ENCODE measurements at places on chromosomes 12 and 14. TPM values are rescaled to one million over a fixed set of nuclear protein-coding genes. Genes with fewer than 3 reads are reported as not detected.

Gene BEST3
- 0.74 TPM for total RNA-seq

Gene ARF3
- total RNA-seq, result 92.9 TPM

Gene PPP1R1A
- total RNA-seq, result 6.1 TPM

Gene CYP27B1
- 3.9 TPM for total RNA-seq

Gene AEBP2
- total RNA-seq, result 62.0 TPM

Gene XRCC3
- 41.1 TPM for total RNA-seq

Gene INSM2
- 2.3 TPM for total RNA-seq

Gene GPR162
- total RNA-seq, result 2.2 TPM

DNA sequence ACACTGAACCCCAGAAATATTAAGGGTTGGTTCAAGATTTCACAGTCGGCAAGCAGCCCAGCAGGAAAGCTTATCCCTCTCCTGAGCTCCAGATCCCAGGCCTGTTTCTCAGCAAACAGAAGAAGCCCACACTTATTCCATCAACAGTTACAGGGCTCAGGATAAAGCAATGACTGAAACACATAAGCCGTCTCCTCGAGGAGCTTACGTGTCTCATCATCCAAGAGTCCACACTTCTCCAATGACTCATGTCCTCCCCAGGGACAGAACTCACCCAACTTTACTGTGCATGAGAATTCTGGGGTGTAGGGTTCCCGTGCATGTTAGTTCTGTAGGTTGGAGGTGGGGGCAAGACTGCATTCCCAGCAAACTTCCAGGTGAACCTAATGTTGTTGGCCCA, 31.2 kb downstream of the GSC start:
- H3K27me3 ChIP-seq, result no peaks in the 10 kb centered on the region
- DNase-seq, result no peak
- no peak overlapping the region for H3K4me3 ChIP-seq
- no peaks in the 10 kb centered on the region for H3K36me3 ChIP-seq
- no peak overlapping the region for H3K27ac ChIP-seq

GRCh38 chr14:88838015-88838414, 13.6 kb downstream of the TTC8 start:
- no peak overlapping the region for H3K4me3 ChIP-seq
- H3K27ac ChIP-seq, result peak overlapping the region; percentile 59
- no peaks in the 10 kb centered on the region for H3K36me3 ChIP-seq
- peaks cover 30% of the 10 kb centered on the region for H3K4me1 ChIP-seq

GRCh38 chr14:74546416-74546815, 52.9 kb downstream of the ISCA2 start:
- no peak overlapping the region for H3K27ac ChIP-seq
- H3K27me3 ChIP-seq, result no peaks in the 10 kb centered on the region
- H3K4me1 ChIP-seq, result no peaks in the 10 kb centered on the region
- no peaks in the 10 kb centered on the region for H3K36me3 ChIP-seq
- DNase-seq, result no peak

DNA sequence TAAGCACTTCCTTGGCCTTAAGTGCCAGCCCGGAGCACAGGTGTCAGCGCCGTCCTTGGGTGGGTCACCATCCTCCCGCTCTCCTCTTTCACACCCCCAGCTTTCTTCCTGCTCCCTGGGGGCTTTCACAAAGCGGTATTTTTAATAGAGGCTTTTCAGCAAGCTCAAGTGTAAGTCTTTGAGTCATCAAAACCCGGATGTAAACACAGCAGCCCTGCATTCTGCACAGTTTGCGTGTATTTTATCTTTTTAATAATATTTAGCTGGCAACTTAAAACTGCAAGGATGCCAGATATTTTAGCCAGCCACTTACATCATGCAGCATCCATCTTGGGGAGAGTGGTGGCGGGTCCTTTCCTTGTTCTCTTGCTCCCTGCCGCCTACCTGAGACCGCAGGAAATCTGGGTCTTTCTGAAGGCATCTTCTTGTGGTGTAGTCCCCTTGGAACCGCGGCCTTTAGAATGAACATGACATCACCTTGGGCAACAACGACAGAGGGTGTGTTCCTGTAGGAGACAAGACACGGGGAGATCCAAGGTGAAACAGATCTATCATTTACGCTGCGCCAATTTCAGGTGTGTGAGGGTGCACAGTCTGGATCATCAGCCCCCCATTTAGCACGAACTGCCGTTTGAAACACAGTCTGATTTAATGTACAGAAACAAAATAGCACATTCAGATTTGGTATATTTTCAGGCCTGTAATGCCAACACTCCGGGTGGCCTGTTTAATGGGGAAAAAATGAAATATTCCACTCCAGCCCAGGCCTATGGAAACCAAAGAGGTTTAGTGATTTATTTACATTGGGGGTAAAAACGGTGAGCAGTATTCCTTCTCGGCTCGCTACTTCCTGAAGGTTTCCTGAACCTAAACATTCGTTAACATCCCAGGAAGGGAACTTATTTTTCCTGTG, 12.5 kb upstream of the IRF2BPL start:
- peaks cover 90% of the 10 kb centered on the region for H3K4me1 ChIP-seq
- no peak for DNase-seq
- H3K36me3 ChIP-seq, result no peaks in the 10 kb centered on the region
- H3K27ac ChIP-seq, result peak overlapping the region; percentile 92
- H3K27me3 ChIP-seq, result no peaks in the 10 kb centered on the region
- H3K4me3 ChIP-seq, result peak overlapping the region; percentile 37

GRCh38 chr12:31832740-31833729, 104.2 kb upstream of the AMN1 start:
- H3K4me3 ChIP-seq, result no peak overlapping the region
- H3K36me3 ChIP-seq, result no peaks in the 10 kb centered on the region
- no peaks in the 10 kb centered on the region for H3K27me3 ChIP-seq
- H3K4me1 ChIP-seq, result no peaks in the 10 kb centered on the region

DNA sequence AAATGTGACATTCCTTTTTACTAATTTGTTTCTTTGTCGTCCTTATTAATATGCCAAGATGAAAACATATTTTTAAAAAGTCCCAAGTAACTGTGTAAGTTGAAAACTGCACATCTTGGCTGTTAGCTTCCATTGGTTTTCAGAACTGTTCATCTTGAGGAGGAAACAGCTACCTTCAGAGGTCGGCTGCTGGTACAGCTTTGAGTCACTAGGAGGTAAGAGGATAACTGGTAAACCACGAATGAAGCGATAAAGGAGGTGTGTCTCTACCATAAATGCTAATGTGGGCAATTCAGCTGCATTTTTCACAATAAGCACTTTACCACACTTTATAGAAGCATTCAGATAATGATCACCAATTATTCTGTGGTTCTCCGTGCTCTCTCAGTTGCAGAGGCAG, 137.5 kb upstream of the KRAS start:
- H3K36me3 ChIP-seq, result no peaks in the 10 kb centered on the region
- H3K4me3 ChIP-seq, result no peak overlapping the region
- no peak for DNase-seq
- no peaks in the 10 kb centered on the region for H3K27me3 ChIP-seq
- H3K4me1 ChIP-seq, result no peaks in the 10 kb centered on the region

- H3K4me1 ChIP-seq, result peaks cover 9% of the 10 kb centered on the region
- H3K27me3 ChIP-seq, result no peaks in the 10 kb centered on the region
- DNase-seq, result no peak
- H3K27ac ChIP-seq, result no peak overlapping the region
- H3K36me3 ChIP-seq, result no peaks in the 10 kb centered on the region
These were observed 17.5 kb downstream of the MTRFR start for GRCh38 chr12:123250471-123251383.

- H3K36me3 ChIP-seq, result no peaks in the 10 kb centered on the region
- H3K27ac ChIP-seq, result no peak overlapping the region
- DNase-seq, result no peak
- H3K4me3 ChIP-seq, result peak overlapping the region; percentile 33
- no peaks in the 10 kb centered on the region for H3K27me3 ChIP-seq
- H3K4me1 ChIP-seq, result peaks cover 7% of the 10 kb centered on the region
These were observed 311 bp upstream of the LGR5 start for GRCh38 chr12:71439362-71439612.

DNA sequence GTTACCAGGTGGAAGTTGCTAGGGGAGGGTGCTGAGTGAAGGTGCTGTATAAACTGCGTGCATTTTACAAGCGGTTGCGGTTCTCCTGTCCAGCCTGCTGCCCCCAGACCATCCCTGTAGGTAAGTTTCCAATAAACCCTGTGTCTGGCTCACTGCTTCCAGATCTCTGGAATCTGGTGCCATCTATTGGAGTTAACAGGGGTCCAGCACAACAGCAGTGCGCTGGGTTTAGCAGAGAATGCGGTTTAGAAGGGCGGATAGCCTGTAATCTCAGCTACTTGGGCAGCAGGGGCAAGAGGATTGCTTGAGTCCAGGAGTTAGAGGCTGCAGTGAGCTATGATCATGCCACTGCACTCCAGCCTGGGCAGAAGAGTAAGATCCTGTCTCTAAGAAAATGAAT, 4.9 kb downstream of the AACS start:
- DNase-seq, result no peak
- H3K27ac ChIP-seq, result no peak overlapping the region
- H3K27me3 ChIP-seq, result no peaks in the 10 kb centered on the region
- H3K4me3 ChIP-seq, result no peak overlapping the region
- H3K36me3 ChIP-seq, result no peaks in the 10 kb centered on the region
- no peaks in the 10 kb centered on the region for H3K4me1 ChIP-seq

- peaks cover 3% of the 10 kb centered on the region for H3K4me1 ChIP-seq
- no peaks in the 10 kb centered on the region for H3K36me3 ChIP-seq
- no peak overlapping the region for H3K4me3 ChIP-seq
- H3K27ac ChIP-seq, result no peak overlapping the region
These were observed 10.4 kb upstream of the TFCP2 start for GRCh38 chr12:51183349-51183748.

DNA sequence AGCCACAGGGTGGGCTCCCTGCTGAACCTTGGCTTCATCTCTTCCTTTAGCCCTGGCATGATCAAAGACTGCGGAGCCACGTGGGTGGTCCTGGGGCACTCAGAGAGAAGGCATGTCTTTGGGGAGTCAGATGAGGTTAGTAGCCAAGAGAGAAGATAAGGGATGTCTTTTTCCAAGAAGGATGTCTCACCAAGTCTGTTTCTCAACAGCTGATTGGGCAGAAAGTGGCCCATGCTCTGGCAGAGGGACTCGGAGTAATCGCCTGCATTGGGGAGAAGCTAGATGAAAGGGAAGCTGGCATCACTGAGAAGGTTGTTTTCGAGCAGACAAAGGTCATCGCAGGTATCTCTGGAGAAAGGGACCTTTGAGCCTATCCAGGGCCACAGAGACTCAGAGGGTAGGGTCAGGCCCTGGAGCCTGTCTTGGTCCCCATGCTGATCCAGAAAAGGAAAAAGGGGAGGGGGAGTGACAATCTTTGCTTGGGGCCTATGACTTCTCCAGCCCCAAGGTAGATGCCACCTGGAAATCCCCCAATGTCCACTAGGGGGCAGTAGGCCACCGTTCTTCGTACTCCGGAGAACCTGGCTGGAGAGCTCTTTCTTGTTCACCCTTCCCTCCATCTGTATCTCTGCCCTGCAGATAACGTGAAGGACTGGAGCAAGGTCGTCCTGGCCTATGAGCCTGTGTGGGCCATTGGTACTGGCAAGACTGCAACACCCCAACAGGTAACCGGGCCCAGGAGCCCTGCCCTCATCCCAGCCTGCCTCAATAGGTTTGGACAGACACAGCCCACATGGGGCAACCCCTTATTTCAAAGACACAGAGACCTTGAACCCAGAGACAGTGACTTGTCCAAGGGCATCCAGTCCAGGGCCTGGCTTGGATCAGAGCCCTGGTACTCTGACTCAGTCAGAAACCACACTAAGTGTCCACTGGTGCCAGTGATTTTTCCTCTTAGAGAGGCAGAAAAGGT, 2.0 kb downstream of the TPI1 start:
- H3K27ac ChIP-seq, result peak overlapping the region; percentile 95
- no peaks in the 10 kb centered on the region for H3K36me3 ChIP-seq
- peaks cover 40% of the 10 kb centered on the region for H3K4me1 ChIP-seq
- H3K4me3 ChIP-seq, result no peak overlapping the region
- DNase-seq, result peak; percentile 83

DNA sequence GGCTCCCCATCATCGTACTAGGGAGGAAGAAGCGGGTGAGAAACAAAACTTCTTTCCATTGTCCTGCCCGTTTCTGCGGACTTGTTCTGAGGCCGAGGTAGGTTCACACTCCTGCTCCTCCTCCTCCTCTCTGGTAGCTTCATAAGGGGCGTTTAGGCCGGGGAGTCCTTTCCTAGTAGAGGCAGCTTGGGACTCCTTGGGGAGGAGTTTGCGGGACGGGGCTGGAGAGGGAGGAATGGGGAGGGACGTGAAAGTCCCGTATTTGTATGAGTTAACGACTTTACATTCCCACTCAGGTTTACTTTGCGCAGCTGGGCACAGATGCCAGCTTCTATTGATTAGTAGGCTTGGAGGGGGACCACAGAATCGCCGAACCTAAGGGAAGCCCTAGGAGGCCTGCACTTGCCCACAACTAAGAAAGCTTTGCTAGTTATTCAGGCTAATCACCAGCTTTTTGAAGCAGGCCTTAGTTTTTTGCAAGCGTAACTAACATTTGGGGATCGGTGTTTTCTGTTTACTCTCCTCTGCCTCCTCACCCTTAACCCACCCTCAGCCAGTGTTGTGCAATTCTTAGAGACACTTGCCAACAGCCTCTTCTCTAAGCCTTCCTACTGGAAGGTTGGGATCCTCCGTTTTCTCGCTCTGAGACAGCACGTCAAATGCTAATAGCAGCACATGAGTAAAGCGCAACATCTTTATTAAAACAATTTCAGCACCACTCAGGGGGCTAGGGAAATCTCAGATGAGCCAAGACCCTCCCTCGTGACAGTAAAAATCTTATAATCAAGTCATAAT, 499 bp downstream of the RNASE4 start:
- H3K27ac ChIP-seq, result peak overlapping the region; percentile 100
- peak; percentile 57 for DNase-seq
- H3K4me3 ChIP-seq, result peak overlapping the region; percentile 94
- peaks cover 10% of the 10 kb centered on the region for H3K4me1 ChIP-seq

DNA sequence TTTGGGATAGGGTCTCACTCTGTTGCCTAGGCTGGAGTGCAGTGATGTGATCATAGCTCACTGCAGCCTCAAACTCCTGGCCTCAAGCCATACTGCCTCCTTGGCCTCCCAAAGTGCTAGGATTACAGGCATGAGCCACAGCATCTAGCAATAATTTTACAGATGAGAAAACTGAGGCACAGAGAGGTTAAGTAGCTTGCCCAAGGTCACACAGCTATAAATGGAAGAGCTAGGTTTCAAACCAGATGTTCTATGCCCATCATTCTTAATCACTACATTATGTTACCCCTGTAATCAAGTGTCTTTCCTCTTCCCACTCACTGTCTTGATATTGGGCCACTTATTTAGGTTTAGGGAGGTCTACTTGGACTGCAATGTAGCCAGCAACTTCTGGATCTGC, 3.6 kb downstream of the SLC17A8 start:
- no peaks in the 10 kb centered on the region for H3K27me3 ChIP-seq
- no peaks in the 10 kb centered on the region for H3K4me1 ChIP-seq
- no peak overlapping the region for H3K27ac ChIP-seq
